ENCODE measurements at places on chromosomes 13 and 19.

GRCh38 chr19:58229255-58229639, 533 bp downstream of the ZNF544 start:
- no peak for DNase-seq

GRCh38 chr13:41137951-41138350, 5.3 kb upstream of the KBTBD6 start:
- no peak for DNase-seq

DNA sequence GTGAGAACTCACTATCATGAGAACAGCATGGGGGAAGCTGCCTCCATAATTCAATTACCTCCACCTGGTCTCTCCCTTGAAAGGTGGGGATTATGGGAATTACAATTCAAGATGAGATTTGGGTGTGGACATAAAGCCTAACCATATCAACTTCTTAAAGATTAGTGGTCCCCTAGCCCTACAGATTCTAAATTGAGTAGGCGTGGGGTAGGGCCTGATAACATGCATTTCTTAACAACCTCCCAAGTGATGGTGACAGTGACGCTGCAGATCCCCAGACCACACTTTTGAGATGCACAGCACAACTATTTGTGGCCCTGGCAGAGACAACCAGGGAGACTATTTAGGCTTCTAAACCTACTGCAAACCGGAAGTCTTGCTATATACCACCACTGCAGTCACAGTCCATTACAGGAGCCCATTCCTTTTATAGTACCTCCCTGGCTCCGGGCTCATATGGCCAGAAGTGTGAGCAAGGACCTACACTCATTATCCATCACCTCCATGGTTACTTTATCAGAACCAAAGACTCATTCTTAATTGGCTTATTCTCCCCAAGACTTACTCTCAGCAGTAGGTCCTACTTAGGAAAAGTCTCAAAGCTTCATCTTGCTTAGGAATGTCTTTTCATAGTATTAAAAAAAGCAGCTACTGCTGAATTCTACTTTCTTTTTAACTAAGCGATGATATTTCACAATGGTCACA, 2.1 kb upstream of the DPY19L3 start:
- DNase-seq: no peak

GRCh38 chr13:25885418-25885817, 166.4 kb downstream of the SHISA2 start:
- DNase-seq: no peak

DNA sequence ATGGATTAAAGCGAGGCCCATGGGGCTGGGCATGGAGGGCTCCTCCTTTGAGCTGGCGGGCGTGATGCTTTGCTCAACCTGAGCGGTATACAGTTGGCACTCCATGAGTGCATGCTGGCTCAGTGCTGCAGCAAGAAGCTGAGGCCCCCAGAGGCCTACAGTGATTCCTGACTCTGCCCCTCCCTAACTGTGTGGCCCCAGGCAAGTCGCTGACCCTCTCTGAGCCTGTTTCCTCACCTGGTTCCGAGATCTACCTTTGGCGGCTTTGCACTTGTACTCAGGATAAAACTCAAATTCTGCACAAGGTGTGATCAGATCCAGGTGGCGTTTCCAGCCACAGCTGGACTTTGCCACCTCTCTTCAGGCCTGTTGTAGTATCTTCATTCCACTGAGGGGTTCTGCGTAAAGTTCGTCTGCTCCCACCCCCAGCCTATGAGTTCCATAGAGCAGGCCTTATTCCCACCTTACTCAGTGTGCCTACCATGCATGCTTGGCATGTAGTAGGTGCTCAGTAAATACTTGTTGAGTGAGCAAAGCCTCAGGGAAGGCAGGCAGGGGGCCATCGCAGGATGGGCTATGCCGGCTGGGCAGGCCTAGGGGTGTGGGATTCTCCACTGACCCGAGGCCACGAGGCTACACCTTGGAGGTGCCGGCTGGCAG, 7.9 kb downstream of the LRP3 start:
- DNase-seq: no peak

DNA sequence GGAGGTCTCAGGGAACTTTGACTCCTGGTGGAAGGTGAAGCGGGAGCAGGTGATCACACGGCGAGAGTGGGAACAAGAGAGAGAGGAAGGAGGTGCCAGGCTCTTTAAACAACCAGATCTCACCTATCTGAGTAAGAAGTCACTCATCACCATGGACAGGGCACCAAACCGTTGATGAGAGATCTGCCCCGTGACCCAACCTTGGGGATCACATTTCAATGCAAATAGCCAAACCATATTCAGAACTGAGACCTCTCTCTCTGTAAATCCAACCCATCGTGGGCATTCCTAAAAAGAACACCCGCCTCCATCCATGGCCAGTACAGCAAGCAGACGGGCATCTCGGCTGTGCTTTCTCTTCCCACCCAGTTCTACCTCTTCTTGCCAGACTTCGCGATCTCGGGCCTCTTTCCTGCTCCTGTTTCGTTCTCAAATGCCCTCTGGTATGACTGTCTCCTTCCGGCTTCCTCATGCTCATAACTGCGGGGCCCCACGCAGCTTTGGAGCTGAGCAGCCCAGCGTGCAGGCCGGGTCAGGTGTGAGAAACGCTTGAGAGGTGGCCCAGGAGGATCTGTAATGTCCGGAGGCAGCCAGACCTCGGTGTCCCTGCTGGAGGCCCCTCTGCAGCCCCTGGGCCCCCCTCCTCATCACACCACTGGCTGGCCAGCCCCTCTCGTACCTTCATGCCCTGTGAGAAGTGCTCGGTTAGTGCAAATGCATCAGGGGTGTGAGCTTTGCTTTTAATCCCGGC, 97.0 kb upstream of the GPR183 start:
- no peak for DNase-seq

GRCh38 chr13:109331898-109332297, 454.5 kb downstream of the IRS2 start:
- peak; percentile 77 for DNase-seq

DNA sequence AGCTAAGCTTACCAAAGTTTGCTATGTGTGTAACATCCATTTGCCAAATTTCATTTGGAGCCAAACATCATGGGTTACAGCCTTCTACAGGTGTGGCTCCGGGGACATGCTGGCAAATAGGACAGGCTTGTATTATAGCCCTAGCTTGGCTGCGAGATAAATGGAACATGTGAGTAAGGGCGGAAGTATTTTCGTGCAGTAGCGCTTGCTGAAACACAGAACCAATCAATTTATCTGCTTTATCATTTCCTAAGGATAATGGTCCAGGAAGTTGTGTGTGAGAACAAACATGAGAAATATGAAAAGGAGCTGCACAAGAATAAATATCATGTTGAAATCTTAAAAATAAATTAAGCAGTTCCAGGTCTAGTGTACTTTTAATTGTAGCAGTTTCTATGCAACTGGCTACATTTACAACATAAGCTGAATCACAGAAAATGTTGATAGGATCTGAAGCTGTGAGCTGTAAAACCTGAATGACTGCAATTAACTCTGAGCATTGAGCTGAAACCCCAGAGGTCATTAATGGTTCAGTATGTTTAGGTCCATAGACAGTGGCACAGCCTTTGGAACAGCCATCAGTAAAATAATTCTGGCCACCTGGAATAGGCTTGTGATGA, 22.2 kb upstream of the ZNF100 start:
- DNase-seq: no peak

- DNase-seq: no peak
These were observed 8.4 kb upstream of the PTPRS start for GRCh38 chr19:5349041-5349440.

DNA sequence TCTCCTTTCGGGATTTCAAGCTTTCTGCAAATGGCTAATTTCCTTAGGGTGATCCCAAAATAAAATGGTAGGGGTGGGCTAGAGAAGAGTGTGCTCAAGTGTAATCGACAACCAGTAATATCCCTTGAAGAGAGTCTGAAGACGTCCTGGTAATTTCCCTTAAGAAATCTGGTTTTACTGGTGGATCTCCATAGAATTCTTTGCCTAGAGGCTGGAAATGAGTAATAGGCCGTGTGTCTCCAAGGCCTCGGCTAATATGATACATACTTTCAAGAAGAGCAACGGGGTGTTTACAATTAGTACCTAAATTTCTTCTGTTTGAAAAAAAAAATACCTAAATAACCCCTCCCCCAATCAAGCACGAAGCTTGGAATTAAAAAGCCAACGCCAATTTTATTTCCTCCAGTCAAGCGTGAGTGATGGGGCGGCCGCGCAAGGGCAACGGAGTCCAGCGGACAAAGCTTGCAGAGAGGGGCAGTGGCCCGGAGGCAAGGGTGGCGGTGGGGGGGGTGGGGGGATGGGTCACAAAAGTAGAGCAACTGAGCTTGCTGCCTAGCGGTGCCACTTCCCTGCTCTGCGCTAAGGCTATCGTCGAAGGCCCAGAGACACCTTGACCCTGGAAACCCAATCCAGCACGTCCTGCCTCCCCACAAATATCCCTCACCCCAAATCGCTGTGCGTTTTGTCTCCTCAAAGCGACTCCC, 7.8 kb downstream of the SOX21 start:
- DNase-seq: no peak

DNA sequence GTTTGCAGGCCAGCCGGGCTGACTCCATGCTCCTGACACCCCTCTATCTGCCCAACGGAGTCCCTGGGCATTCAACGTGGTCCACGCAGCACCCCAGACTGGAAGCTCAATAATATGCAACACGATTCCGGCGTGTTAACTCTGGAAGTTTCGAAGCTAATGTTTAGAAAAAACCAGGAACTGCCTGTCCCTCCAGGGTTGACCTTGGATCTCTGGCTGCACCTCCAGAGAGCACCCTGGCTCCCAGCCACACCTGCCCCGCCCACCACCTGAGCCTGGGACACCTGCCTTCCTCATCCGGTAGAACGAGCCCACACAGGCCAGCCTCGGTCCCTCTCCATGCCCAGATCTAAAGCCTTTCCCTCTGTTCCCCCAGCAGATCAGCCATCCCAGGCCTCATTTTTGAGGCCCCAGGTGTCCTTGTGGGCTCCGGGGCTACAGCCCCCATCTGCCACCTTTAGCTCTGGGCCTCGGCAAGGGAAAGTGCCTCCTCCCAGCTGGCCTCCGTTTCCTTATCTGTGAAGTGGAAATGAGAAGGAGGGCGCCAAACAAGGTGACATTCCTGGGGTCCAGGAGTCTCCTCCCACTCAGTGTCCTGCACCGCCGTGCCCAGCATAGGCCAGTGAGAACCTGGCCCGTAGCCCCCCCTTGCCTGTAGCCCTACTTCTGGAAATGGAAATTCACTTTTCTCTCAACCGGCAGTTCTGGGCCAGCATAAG, 38.7 kb downstream of the KLF2 start:
- DNase-seq: no peak

GRCh38 chr19:18308051-18308947, 14.6 kb downstream of the LSM4 start:
- no peak for DNase-seq

DNA sequence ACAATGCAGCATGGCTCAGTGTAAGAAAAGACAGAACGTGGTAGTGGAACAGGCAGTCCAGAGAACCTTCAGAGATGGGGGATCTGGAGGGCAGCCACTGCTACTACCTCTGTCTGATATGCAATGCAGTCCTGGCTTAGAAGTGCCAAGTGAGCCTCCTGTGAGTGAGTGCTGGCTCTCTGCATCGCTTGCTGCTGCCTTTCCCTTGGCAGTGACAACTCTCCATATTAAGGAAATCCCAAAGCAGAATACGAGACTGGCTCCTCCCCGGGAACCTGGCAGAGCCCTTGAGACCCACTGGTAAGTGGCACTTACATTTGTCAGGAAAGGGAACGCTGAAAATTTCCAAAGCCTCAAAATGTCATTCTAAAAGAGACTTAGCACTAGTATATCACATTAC, 7.5 kb downstream of the DOCK9 start:
- DNase-seq: no peak

- no peak for DNase-seq
These were observed 580.3 kb downstream of the GPC6 start for GRCh38 chr13:93806861-93807260.

- DNase-seq: no peak
These were observed 802.1 kb upstream of the SLITRK6 start for GRCh38 chr13:86601351-86601750.

Measured in AG04449 (cell line).